NCI-H2029 treated with DMSO at 0.1 percent for 48 hours (cell line): ENCODE measurements at places on chromosomes 7 and 10.

GRCh38 chr10:127047878-127048238, 142.6 kb downstream of the DOCK1 start:
- no peak for DNase-seq

DNA sequence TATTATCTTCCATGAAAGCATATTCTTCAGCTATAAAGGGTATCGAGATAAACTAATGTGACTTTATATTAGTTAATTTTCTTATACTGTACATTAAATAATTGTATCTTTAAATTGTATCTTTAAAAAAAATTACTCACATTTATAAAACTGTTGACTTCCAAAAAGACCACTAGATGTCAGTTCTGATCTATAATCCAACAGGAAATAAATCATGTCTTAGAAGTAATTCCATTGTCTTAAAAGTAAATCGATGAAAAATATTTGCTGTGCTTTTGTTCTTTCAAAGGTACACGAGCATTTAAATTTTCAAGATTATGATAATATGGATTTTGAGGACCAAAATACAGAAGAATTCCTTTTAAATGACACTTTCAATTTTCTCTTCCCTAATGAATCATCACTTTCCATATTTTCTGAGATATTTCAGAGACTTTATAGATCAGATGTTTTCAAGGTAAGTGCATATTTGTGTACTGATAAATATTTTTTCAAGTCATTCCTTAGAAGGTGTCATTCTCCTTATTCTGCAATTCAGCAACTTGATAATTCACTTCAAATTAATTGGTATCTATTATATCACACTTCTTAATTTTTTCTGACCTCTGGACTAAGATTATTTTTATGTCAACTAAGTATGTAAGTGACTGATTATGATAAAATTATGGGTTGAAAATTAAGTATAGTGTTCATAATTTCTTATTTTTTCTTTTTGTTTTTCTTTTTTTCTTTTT, 138.5 kb downstream of the CPED1 start:
- DNase-seq, result no peak

GRCh38 chr7:99767662-99768061, 16.3 kb downstream of the CYP3A4 start:
- DNase-seq, result no peak

DNA sequence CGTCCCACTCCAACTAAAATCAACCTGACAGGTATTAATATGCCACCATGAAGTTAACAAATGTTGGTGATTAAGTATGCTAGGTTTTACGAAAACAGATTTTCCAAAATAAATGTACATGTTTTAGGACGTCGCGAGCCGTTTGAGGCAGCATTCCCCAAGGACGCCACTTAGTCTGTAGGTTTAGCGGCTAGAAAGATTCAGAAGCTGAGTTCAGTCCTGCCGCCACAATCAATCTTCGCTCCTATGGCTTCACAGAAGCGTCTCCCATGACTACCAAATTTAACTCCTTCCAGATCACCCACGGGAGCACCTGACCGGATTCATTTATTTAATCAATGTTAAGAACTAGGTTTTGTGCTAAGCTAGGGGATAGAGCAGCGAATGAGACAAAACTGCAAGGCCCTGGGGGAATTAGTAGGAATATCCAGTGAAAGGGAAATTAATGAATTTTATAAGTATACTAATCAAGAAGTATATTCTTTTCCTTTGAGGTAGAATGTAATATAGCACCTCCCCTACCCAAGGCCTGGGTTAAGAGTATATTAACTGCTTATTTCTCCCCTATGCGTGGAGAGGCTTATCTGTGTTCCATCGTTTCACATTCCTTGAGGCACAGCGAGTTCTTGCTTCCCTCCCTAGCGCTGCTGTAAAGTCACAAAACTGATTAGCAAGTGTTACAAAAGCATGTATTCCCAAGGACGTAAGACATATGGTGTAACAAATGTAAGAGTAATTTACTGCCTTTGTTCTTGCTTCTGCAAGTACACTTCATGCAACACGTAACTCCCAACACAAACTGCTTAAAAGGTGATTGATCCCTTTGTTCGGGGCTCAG, 994 bp upstream of the CYP51A1 start:
- no peak for DNase-seq

DNA sequence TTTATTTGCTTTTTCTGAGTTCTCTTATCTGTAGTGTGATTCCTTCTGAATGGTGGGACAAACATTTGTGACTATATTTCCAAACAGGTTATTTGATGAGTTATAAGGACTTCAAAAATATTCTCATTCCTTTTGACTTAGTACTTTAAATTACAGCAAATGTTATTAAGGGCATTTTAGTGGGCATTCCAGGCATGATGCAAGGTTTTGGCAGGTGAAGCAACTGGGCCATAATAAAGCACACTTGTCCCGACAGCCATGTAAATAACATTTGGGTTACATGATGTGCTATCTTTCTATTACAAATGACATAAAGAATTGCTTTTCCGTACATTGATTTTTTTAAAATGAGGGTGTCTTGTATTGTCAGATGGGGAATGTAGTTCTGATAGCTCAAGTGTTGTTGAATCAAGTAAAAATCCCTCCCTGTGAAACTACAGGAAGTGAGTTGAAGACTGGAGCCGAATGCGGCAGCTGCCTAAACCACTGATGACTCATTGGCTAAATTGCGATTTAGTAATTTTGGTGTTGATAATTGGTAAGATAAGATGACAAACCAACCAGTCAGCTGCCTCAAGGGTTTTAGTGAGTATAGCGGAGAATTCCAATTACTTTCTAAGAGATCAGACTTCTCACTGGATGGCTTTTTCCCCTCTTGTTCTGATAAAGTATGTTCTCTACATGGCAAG, 231.3 kb upstream of the NPY start:
- no peak for DNase-seq

DNA sequence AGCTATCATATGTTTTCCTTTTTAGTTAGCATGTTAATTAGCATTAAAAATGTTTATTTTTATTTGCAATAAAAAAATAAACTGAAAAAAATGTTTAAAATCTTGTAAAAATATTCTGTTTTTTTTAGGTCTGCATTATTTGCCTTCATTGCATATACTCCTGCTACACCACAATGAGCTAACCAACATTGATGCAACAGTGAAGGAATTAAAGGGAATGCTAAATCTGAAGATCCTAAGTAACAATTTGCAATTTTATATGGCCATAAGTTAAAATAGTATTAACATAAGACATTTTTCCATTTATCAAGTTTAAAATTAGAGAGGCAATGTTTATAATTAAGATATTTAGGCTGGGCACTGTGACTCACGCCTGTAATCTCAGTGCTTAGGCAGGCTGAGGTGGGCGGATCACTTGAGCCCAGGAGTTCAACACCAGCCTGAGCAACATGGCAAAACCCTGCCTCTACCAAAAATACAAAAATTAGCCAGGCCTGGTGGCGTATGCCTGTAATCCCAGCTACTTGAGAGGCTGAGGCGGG, 32.2 kb downstream of the LRRC72 start:
- DNase-seq, result no peak

- no peak for DNase-seq
These were observed 331.7 kb upstream of the ZMIZ1 start for GRCh38 chr10:78736926-78737630.

GRCh38 chr7:93663561-93664299, 89.2 kb upstream of the CALCR start:
- no peak for DNase-seq

- DNase-seq, result no peak
These were observed 30.0 kb upstream of the KNDC1 start for GRCh38 chr10:133129859-133130495.

DNA sequence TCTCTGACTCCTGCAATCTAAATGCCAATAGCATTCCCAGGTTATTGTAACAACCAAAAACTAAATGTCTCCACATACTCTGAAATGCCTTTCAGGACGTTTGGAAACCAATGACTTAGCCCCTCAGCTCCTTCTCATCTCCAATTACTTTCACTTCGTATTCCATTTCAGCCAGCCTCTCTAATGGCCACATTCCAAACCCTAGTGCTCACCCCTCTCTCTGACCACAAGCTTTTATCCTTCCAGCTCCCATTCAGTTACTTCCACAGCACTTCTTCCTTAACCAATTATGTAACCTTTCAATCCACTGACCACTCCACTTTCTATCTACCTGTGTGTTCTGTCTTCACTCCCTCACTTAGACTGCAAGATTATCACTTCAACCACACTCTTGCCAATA, 4.3 kb downstream of the NOC3L start:
- peak; percentile 53 for DNase-seq

DNA sequence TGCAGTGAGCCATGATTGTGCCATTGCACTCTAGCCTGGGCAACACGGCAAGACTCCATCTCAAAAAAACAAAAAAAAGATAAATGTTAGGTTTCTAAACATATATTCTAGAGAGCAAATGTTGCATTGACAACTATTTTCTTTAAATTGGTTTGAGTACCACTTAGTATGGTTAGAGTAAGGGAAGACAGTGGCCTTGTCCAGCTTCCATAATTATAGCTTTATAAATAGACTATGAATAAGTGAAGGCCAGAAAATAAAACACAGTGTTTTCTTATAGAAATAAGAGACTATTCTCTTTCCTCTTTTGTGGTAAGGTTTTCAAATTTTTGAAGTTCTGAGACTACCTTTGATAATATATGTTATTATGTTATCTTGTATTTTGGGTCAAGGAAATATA, 50.5 kb downstream of the EXOC4 start:
- DNase-seq, result no peak

GRCh38 chr7:1357601-1358271, 101.5 kb downstream of the MICALL2 start:
- DNase-seq, result no peak

DNA sequence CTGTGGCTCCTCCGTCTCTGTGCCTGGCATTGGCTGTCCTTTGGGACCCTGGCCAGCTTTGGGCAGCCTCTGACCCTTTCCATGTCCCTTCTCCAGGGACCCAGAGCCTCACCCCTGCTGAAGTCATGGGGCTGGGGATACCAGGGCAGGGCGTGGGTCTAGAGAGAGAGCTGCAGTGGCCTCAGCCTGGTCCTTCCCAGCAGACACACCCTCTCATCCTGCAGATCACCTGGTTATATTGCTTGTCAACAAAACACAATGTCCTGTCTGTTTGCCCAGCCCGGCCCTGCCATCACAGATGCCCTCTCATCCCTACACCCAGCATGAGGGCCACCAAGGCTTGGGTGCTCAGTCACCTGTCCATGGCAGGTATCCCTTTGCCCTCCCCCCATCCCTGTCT, 1.8 kb downstream of the MUC17 start:
- DNase-seq, result no peak

GRCh38 chr7:378551-379455, 88.8 kb downstream of the FOXL3 start:
- DNase-seq, result no peak

DNA sequence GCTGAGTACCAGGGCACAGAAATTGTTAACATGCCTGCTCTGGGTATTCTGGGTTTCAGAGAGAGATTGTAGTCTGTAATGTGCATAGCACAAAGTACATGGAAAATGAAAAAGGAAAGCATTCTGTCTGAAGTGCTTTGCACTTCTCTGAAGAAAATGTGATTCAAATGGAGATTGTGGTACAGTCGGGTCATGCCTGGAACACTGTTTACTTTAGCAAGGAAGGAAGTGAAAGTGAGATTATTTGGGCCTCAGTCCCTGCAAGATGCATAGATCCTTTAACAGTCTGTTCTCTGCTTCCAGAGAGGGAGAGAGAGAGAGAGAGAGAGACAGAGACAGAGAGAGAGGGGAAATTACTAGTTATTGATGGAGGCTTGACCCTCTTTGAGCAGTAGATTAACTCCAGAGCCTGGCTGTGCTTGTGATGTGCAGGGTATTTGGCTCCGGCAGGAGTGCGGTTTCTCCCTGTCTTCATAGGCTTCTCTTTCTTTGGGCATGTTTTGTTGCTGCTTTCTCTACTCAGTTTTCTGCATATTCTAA, 5.4 kb downstream of the VWC2 start:
- no peak for DNase-seq

DNA sequence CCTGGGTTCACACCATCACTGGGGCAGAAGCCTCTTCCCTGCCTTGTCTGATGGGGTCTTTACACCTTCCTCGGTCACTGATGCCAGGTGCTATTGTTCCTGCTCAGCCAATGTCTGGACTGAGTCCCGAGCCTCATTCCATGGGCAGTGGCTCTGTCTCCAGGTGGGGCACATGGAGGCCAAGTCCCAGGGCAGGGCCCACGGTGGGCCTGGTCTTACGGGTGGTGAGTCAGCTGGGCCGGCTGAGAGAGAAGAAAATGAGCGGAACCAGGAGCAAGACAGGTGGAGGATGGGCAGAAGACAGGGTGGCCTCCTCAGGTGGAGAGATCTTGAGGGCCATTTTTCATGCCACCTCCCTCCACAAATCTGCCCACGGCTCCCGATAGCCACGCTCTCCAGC, 131.7 kb upstream of the FAM20C start:
- DNase-seq, result no peak

DNA sequence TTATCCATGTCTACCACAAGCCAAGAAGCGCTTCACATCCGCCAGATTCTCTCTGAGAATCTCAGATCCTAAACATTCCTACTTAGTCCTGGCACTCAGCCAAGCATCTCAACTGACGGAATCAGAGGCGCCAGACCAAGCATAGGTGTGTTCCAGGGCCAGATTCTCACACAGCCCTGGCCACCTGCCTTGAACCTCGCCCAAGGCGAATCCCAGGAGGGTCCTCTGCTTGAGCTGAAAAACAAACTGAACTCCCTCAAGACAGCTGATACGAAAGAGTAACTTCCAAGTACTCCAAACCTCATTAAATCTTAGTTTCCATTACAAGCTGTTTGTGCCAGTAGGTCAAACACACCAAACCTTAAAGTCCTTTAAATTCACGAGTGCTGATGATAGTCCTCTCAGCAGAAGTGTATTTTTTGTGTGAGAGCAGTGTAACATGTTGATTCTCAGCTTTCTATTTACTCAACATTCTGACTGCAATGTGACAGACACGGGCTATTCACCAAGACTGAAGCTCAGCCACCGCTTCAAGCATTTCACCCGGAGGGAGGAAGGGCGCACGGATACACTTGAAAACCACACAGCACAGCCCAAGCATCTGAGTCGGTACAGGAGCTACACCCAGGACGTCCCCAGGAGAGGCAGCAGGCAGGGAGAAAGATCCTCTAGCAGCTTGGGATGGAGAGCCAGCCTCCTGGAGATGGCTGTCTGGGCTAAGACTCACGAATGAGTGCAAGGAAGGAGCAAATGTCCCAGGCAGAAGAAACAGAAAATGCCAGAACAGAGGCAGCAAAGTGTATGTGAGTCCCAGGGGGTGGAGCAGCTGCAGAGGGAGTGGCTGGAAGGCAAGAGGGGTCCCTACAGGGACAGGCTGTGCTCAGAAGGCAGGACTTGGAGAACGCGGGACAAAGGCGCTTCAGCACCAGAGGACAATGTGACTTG, 6.0 kb downstream of the PARD3 start:
- DNase-seq, result peak; percentile 86

DNA sequence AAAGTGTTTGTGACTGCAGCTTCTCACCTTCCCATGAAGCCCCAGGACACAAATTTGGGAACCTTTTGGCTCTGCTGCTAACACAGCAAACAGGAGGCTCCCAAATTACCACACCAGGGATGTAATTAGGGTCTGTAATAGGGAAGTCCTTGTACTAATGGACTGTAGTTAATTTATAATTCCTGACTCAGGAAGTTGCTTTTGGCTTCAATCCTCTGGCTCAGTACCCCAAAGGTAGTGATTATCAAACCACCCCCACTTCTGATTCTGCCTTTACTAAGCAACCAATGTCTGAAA, 3.8 kb upstream of the MALSU1 start:
- DNase-seq, result no peak

- peak; percentile 65 for DNase-seq
These were observed 915.4 kb upstream of the AUTS2 start for GRCh38 chr7:68682910-68683309.
